ENCODE measurements at places on chromosomes 6 and 20.

- no peak for DNase-seq
These were observed 30.4 kb downstream of the KDM1B start for GRCh38 chr6:18185624-18186023.

DNA sequence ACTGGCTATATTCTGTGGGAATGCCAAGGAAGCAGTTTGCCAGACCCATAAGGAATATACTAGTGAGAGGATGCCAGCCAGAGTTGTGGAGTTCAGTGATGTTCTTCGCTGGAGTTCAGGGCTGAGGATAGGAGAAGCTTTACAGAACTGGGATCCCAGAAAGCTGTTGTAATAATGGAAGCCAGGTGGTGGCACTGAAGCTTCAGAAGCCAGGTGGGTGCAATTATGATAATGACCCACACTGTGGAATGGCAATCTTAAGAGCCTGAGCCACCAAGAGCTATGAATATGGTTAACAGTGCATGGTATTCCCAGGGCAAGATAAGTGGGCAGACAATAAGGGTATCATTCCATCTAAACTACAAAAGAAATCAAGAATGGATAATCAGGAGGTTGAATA is 25.1 kb upstream of the ENPP1 start:
- no peak for DNase-seq

DNA sequence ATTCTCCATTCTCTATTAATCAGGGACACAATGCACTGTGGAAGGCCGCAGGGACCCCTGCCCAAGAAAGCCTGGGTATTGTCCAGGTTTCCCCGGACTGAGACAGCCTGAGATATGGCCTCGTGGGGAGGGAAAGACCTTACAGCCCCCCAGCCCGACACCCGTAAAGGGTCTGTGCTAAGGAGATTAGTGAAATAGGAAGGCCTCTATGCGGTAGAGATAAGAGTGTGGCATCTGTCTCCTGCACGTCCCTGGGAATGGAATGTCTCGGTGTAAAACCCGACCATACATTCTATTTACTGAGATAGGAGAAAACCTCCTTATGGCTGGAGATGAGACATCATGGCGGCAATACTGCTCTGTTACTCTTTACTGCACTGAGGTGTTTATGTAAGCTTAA is 15.7 kb upstream of the EIF2S2 start:
- no peak for DNase-seq

GRCh38 chr6:19713984-19714383 is 123.2 kb upstream of the ID4 start:
- no peak for DNase-seq

DNA sequence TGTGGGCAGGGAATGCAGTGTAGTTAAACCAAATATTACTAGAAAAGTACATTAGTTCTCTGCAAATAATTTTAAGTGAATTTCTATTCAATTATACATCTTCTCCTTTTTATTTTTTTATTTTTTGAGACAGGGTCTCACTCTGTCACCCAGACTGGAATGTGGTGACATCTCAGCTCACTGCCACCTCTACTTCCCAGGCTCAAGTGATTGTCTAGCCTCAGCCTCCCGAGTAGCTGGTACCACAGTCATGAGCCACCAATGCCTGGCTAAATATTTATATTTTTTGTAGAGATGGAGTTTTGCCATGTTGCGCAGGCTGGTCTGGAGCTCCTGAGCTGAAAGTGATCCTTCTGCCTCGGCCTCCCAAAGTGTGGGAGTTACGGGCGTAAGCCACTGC is 76.1 kb downstream of the ITCH start:
- no peak for DNase-seq

GRCh38 chr6:14000901-14001300 is 76.1 kb downstream of the RNF182 start:
- no peak for DNase-seq

DNA sequence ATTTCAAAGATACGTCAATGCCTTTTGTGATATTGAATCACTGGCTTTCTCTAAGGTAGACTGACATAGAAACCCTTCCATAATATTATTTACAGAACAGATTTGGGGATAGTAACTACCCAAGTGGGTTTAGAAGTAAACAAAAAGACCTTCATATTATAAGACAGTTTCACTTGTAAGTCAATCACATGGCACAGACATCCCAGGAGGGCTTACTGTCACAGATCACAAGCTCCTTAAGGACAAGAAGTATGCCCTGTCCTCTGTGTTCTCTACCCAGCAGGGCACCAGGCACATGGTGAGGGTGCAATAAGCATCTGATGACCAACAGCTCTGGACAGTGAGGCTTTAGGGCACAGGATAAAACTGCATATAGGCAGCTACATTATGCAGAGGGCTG is 135.9 kb upstream of the SLC22A16 start:
- no peak for DNase-seq

- no peak for DNase-seq
These were observed 238.1 kb upstream of the HS3ST5 start for GRCh38 chr6:114580882-114581281.

GRCh38 chr6:54085047-54085446 is 26.2 kb upstream of the MLIP start:
- no peak for DNase-seq

DNA sequence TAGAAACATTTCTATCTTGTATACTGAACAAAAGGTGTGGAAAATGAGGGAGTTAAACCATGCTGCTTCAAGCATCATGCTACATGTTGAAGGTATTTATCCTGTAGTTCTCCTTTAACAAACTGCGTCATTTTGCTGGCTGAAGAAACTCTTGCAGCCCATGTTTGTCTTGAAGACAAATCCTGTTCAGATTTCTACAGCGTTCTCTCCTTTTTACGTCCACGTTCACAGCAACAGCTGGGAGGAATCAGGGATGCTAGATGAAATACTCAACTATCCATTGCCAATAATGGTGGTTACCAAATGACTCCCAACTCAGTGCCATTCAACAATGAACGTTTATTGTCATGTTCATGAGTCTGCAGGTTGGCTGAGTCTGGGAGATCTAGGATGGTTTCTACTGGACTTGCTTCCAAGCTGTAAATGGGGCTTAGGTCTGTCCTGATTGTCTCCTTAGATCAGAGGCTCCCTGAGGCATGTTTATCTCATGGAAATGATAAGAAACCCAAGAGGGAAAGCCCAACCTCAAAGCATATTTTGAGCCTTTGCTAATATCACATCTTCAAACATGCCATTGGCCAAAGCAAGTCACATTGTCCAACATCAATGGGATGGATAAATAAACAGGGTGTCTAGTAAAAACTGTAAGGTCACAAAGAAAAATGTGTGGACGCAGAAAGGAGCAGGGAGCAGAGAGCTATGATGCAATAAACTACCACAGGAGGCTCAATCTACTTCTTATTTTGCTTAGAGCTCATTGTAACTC is 2.7 kb upstream of the PLCB1 start:
- DNase-seq = no peak

GRCh38 chr6:108748959-108749358 is 99.3 kb upstream of the ARMC2 start:
- no peak for DNase-seq

GRCh38 chr6:125102891-125103290 is 50.7 kb upstream of the TPD52L1 start:
- DNase-seq = no peak

DNA sequence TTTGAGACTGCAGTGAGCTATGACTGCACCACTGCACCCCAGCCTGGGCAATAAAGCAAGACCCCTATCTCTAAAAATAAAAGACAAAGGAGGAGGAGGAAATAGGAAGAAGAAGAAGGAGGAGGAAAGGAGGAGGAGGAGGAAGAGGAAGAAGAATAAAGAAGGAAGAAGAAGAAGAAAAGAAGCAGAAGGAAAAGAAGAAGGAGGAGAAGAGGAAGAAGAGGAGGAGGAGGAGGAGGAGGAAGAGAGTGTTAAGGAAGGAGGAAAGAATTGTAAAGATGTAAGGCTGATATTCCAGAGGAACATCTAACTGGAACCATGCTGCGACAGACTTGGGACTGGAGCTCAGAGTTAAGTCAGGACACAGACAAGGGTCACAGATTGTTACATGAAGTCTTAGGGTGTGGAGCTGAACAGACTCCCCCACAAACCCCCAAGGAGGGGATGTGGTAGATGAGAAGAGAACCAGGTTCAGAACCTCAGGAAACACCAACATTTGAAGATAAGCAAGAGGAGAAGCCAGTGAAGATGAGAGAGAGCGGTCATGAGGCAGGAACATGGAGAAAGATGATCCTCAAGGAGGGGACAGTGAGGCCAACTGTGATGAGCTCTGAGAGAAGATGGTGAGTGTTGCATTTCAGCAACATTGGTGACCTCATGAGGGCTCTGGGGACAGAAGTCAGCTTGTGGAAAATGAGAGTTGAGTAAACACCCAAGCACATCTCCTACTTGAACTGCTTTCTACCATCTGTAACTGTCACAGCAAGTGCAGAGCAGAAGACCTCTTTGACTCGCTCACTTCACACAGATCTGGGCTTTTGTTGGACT is 118.2 kb downstream of the CD164 start:
- DNase-seq = no peak

DNA sequence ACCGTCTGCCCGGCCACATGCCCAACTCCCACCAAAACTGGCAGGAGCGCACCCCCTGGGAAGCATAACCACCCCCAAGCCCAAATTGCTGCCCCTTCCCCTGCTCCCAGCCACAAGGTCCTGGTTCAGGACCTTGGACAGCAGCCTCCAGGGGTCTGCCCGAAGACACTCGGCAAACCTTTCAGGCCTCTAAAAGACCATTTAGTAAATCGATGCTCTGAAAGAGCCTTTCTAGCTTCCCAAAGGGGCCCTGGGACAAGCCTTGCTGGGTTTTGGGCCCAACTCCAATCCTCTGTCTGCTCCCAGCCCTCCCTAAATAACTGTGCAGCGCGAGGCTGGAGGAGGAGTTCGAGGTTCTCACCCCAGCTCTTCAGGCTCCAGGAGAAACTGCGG is 30.5 kb downstream of the GRM4 start:
- peak; percentile 3 for DNase-seq

DNA sequence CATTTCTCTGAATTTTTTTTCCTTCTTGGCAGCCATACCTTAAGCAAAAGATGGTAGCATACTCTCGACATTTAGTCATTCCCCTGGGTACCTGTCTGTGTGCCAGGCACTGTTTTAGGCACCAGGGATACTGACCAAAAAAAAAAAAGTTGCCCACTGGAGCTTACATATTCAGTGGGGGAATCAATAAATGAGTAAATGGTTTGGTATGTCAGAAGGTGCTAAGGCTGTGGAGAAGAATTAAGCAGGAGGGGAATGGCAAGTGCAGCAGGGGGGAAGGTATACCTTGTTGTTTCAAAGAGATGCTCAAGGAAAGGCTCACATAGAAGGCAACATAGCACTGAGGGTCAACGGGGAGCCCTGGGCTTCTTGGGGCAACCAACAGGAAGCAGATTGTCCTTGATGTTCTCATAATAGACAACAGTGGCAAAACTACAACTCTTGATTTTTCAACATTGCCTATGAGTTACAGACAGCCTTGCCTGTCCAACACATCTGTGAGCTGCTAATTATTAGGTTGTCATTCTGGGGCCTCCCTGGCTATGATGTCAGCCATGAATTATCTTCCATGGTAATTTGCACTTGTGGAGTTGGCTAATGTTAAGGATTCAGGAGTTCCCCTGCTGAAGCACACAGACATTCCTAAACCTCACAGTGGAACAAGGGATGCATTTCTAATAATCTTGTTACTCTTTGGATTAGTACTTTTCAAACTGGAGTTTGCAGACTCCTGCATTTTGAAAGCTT is 19.6 kb downstream of the NT5E start:
- no peak for DNase-seq

DNA sequence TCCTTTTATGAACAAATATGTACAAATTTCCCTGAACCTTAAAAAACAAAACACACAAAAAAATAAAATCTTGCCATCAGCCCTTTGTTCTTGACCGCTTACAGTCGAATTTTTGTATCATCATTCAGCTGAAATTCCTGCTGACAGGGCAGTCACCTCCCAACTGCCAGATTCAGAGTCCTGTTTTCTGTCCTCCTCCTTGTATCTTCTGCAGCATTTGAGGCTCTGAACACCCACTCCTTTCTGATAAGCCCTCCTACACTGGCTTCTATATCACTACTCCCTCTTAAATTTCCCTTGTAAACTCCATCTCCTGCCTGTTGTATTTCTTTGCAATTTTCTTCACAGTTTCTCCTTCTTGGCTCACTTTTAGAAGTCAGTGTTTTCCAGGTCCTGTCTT is 77.8 kb upstream of the CCN6 start:
- no peak for DNase-seq

- no peak for DNase-seq
These were observed 8.3 kb upstream of the ADRM1 start for GRCh38 chr20:62294516-62294915.

DNA sequence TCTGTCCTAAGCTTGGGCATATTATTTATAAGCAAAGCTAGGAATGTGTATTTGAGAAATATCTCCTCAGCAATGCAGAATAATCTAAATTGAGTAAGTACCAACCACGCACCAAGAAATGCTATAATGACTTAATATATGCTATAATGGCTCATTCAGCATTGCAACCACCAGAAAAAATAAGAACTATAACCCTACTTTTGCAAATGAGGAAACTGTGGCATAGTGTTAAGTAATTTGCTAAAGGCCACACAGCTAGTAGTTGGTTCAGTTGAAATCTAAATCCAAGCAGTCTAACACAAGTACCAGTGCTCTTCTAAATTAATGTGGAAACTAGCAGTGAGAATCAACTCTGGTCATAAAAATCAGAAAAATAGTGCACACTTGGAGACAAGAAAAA is 35.7 kb downstream of the HBS1L start:
- no peak for DNase-seq

DNA sequence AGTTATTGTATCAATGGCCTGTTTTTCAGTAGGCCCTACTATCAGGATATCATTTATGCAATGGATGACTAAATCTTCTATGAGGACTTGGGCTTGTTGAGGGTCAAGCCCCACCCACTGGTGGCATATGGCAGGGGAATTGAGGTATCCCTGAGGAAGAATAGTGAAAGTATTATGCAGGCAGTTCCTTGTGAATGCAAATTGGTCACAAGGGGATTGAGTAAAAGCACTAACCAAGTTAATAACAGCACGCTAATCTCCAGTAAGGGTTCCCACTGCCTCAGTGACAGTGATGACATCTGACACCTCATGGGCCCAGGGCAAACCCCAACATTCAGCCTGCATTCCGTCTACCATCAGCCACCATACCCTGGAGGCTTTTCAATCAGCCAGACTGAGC is 14.9 kb downstream of the BPIFA1 start:
- no peak for DNase-seq

DNA sequence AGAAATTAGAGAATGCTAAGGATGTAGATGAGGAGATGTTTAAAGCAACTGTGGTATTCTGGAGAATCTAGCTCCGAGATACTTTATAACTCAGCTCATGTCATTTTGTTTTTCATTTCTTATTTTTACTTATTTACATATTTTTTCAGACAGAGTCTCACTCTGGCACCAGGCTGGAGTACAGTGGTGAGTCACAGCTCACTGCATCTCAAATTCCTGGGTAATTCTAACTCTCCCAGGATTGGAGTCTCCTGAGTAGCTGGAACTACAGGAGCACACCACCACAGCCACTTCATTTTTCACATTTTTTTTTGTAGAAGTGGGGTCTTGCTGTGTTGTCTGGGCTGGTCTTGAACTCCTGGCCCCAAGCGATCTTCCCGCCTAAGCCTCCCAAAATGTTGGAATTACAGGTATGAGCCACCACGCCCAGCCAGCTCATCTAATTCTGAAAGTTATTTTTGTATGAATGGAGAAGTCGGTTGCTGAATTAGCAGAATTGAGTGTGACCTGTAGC is 94.3 kb upstream of the FAM8A1 start:
- no peak for DNase-seq
